RWPE2 (cell line): ENCODE measurements at places on chromosomes 13 and 19.

GRCh38 chr13:47426126-47426849 lies 529.4 kb upstream of the HTR2A start:
- no peak for DNase-seq

DNA sequence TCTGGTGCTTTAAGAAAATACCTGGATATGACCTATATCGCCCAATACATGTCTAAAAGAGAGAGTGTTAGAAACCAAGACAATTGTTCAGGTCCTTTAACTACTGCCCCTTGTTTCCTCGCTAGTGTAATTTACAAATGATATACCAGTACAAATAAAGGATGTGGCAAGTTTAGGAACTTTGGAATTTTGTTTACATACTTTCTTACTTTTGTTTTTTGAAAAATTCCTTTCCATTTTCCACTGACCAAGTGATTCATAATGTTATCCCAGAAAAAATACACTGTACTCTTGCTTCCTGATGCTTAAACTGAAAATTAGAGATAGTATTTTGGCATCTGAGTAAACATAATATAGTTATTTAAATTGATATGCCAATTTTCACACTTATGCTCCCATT lies 96.8 kb upstream of the CSNK1A1L start:
- no peak for DNase-seq

GRCh38 chr13:84567848-84568247 lies 685.6 kb upstream of the SLITRK1 start:
- no peak for DNase-seq

DNA sequence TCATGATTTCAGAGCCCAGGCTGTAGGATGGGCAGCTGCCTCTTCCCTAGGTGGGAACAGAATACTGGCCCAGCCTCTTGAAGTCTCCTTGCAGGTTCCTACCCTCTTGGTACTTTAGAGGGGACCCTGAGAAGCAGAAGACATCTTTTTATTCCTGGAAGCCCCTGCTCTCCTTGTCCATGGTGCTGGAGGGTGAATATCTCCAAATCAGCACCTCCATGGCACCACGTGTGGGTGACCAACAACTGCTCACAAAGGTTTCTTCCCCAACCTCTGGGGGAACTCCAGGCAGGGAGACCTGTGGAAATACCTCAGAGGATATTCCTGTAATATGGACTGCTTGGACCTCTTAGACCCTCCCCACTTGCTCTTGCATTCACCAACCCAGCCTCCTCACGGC lies 48.1 kb upstream of the TSHZ3 start:
- no peak for DNase-seq

GRCh38 chr19:47802521-47803043 lies 1.8 kb downstream of the TPRX1 start:
- DNase-seq: no peak

DNA sequence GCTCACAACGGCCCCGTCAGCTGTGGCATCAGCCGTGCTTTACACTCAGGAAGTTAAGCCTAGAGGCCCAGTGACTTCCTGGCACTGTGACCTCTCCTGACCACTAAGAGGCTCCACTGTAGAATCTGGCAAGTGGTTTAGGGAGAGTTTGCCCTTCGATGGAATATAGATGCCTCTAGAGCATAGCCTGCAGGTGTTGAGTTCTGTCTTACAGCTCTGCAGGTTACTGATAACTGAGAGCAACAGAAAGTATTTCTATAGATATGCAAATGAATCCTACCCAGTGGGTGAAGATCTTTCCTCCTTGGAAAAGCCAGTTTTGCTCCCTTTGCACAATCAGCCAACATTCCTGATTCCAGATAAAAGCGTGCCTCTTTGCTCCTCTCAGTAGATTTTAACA lies 35.8 kb downstream of the ATP12A start:
- no peak for DNase-seq
